Fibroblast of skin of left biceps (primary cell): ENCODE measurements at places on chromosomes 2 and 18.

DNA sequence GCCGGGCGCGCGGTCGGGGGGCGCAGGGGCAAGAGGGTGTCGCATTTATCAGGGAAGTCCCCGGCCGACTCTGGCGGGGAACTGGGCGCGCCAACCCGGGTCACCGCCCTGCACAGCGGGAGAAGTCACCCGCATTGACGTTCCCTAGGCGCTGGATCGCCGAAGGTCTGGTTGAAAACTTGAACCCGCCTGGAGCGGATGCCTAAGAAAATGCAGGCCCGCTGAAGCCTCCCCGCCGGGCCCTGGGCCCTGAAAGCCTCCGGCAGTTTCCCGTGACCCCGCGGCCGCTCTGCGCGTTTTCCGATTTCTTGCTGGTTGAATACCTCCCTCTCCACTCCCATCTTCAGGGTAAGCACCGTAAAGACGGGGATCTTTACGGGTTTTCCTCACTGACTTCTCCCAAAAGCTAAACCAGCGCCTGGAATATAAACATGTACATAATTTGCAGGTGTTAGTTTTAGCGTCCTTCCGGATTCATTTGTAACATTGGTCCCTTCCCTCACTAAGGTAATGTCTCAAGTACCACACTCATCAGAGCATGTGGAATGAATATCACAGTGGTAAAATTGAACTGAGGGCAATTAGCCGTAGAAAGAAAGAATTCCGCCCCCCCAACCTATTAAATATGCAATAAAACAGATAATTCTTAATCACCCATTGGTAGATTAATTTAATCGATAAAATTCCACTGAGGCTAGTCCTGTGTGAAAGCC is 675 bp upstream of the SPIRE1 start:
- DNase-seq: no peak

DNA sequence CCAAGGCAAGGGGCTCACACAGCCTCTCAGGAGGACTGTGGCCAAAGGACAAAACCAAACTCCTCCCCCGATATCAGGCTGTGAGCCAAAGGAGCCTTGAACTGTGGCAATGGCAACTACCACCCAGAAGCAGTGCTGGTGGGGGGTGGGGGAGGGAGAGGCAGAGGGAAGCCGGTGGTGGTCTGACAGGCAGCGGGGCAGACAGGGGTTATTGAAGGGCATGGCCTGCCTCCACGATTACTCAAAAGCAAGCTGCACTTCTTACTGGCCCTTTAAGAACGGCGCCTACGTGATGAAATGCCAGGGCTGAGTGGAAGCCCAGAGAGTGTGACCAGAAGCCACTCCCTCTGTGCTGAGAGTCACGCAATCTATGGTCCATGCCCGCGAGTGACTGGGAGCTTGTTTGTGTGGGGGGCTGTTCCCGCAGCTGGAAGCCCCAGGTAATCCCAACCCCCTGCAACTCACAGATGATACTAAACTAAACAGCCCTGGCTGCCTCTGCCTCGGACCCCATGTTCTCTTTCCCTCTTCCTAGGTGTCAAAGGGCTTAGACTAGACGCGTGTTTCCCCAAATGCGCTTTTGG is 128.2 kb upstream of the CXCR4 start:
- no peak for DNase-seq

- DNase-seq: peak; percentile 47
Measured at GRCh38 chr18:55380589-55380988, 207.4 kb downstream of the TCF4 start.

GRCh38 chr2:23900541-23901322 is 26.2 kb downstream of the ATAD2B start:
- peak; percentile 67 for DNase-seq

DNA sequence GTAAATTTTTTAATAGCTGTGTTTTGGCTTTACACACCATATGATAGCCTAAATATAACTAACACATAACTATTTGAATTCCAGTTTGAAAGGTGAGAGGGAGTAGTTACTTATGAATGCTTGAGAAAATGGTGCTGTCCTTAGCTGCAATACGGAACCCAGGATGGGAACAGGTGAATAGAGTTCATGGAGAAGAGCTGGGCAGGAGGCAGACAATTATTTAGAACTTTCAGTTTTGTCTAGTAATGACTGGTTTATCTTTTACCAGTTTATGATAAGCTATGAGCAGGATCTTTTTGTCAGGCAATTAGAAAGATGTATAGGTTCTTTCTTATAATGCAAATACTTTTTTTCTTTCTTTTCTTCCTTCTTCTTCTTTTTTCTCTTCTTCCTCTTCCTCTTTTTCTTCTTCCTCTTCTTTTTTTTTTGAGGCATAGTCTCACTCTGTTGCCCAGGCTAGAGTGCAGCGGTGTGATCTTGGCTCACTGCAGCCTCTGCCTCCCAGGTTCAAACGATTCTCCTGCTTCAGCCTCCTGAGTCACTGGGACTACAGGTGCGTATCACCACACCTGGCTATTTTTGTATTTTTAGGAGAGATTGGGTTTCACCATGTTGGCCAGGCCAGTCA is 25.9 kb downstream of the UBR3 start:
- DNase-seq: no peak

GRCh38 chr18:62450175-62450545 is 72.7 kb upstream of the ZCCHC2 start:
- DNase-seq: no peak

DNA sequence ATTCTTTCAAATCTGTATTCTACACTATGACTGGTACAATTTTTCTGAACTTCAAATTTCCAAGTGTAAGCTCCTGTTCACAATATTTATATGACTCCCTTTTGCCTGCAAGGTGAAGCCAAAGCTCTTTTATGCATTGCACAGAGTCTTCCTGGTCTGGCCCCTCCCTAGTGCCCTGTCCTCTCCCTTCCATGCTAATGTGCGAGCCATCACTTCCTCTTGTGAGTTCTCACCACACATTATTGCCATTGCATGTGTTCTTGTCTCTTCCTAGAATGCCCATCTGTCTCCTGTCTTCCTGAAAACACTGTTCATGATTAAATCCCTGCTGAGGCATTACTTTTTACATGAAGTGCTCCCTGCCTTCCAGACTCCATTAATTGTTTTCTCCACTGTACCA is 169.9 kb downstream of the MC4R start:
- no peak for DNase-seq

- DNase-seq: no peak
Measured at GRCh38 chr2:38750011-38750890, 910 bp downstream of the SRSF7 start.

DNA sequence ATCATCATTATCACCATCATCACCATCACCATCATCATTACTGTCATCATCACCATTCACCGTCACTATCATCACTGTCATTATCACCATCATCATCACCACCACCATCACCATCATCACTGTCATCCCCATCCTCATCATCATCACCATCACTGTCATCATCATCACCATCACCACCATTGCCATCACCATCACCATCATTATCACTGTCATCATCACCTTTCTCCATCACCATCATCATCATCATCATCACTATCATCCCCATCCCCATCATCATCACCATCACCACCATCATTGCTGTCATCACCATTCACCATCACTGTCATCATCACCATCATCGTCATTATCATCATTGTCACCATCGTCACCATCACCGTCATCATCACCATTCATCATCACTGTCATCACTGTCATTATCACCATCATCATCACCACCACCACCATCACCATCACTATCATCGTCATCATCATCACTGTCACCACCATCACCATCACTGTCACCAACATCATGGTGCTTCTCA is 9.8 kb downstream of the HPCAL1 start:
- no peak for DNase-seq

DNA sequence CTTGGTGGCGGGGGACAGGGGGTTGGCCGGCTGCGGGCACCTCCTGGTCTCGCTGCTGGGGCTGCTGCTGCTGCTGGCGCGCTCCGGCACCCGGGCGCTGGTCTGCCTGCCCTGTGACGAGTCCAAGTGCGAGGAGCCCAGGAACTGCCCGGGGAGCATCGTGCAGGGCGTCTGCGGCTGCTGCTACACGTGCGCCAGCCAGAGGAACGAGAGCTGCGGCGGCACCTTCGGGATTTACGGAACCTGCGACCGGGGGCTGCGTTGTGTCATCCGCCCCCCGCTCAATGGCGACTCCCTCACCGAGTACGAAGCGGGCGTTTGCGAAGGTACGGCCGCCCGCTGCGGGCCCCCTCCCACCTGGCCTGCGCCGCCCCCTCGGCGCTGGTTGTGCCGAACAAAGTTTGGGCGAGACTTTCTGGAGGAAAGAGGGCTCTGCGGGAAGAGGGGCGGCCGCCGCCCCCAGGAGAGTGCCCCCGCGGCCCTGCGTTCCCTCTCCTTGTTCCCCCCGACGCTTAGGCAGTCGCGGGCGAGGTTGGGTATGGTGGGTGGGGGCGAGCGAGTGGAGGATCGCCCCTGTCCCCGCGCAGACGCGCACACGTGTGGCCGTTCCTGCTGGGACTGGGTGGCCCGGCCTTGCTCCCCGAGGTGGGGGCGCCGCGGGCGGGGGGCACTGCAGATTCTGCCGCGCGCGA is 866 bp downstream of the CRIM1 start:
- DNase-seq: no peak

GRCh38 chr2:229162015-229162414 is 109.1 kb downstream of the PID1 start:
- no peak for DNase-seq

- peak; percentile 43 for DNase-seq
Measured at GRCh38 chr2:18749912-18750526, 160.7 kb upstream of the NT5C1B start.

- DNase-seq: no peak
Measured at GRCh38 chr2:225337183-225337582, 62.3 kb upstream of the NYAP2 start.

GRCh38 chr2:19835781-19836281 is 66.0 kb downstream of the TTC32 start:
- no peak for DNase-seq

GRCh38 chr2:240494194-240494793 is 58.8 kb downstream of the GPC1 start:
- no peak for DNase-seq

GRCh38 chr2:164498836-164499235 is 122.4 kb downstream of the GRB14 start:
- no peak for DNase-seq

DNA sequence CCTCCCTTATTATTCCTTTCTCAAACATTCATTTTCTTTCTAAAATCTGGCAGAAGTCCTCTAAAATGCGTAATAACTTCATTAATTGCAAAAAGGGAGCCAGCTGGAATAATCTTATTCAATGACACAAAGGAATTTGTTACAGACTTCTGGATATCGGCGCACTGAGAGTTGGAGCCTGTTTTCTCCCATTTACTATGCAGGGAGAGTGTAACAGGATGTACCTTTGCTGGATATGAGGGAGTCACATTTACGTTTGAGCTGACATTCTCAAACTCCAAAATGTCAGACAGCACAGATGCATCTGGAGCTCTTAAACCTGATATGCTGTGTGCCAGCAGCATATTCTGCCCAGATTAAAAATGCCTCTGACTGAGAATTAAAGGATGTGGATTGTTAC is 275.3 kb downstream of the TMX3 start:
- no peak for DNase-seq

- no peak for DNase-seq
Measured at GRCh38 chr18:9806905-9807304, 78.9 kb upstream of the TXNDC2 start.

DNA sequence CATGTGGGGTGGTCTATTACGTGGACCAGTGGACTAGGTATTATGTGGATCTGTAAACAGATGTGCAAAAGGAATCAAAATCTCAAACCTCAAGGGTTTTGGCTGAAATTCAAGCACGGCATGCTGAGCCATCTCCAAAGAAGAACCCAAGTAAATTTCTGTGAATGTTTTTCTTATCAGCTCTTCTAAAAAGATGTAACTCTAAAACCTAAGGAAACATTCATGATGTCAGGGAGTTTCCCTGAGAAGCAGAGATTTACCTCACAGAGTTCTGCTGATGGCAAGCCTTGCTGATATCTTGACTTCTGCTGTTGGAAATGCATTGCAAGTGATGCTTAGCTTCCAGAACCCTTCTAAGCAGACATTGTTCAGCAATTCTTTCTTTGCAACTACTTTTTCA is 21.6 kb downstream of the DSG4 start:
- DNase-seq: no peak

DNA sequence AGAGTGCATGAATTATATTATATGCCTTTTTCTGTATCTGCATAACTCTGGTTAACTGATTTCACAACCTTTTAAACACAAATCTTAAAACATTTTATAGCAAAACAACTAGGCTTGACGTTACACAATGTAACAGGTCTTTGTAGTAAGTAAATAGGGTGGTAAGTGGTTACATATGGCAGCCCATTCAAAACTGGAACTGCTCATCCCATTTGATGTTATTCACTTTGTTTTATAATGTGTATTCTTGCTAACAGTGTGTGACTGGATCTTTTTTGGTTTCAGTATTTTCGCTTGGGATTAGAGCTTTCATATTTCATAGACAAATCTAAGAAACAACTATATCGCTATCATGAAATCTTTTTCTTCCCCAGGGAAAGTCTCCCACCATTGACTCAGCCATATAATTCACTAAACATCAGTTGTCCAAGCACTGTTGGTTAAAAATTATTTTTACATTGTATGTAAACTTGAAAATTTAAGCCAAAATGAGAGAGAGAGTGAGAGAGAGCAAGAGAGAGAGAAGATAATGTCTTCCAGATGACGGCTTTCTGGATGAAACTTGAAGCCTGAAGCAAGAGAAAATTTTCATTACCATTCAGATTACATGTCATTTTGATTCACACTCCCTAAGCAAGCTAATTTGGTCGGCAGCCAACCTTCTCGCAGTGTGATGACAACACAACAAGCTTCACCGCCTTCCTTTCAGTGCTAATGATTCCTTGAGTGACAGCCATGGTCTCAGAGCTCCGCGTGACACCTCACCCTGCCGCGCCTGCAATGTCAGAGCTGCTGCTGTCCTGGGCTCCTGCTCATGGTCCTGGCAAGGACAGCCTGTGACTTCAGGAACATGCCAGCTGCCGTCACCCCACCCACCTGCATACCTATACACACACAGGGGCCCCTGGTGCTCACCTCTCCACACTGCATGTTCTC is 946.9 kb upstream of the SOX11 start:
- no peak for DNase-seq

GRCh38 chr2:144325086-144325485 is 194.8 kb downstream of the ZEB2 start:
- no peak for DNase-seq

DNA sequence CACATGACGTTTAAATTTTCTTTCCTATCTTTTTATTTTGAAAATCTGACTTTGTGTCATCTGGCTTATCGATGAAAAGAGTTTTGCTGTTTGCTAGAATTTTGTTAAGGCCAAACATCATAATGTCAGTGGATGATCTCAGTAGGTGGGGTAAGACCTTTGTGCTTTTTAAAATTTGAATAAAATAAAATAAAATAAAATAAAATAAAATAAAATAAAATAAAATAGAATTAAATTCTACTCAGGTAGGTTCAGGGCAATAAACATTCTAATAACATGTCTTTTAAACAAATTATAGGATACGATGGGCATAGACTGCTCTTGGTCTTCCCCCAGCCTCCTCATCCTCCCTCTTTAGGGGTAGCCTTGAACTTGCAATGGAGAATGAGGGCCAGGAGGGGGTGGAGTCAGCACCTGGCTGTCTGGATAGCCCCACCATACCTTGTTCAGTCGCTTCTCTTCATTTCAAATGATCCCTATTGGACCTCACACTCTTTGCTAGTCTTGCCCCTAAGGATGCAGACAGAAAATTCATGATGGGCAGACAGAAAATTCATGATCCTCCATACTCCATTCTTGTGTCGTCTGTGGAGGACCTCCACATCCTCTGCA is 8.1 kb downstream of the LDLRAD4 start:
- DNase-seq: no peak

GRCh38 chr2:38546585-38546984 is 56.1 kb downstream of the HNRNPLL start:
- DNase-seq: no peak

GRCh38 chr2:9031246-9031645 is 27.8 kb upstream of the MBOAT2 start:
- DNase-seq: no peak

- DNase-seq: no peak
Measured at GRCh38 chr2:14273650-14274049, 358.9 kb upstream of the LRATD1 start.
